ENCODE measurements at places on chromosomes 1 and 21.

- DNase-seq, result no peak
Observed at GRCh38 chr1:231057410-231057809, 17.4 kb upstream of the FAM89A start.

- no peak for DNase-seq
Observed at GRCh38 chr1:21560916-21561638, 51.9 kb downstream of the ALPL start.

- no peak for DNase-seq
Observed at GRCh38 chr1:119139857-119140176, 636 bp downstream of the WARS2 start.

- DNase-seq, result no peak
Observed at GRCh38 chr1:60059468-60059867, 14.1 kb downstream of the C1orf87 start.

DNA sequence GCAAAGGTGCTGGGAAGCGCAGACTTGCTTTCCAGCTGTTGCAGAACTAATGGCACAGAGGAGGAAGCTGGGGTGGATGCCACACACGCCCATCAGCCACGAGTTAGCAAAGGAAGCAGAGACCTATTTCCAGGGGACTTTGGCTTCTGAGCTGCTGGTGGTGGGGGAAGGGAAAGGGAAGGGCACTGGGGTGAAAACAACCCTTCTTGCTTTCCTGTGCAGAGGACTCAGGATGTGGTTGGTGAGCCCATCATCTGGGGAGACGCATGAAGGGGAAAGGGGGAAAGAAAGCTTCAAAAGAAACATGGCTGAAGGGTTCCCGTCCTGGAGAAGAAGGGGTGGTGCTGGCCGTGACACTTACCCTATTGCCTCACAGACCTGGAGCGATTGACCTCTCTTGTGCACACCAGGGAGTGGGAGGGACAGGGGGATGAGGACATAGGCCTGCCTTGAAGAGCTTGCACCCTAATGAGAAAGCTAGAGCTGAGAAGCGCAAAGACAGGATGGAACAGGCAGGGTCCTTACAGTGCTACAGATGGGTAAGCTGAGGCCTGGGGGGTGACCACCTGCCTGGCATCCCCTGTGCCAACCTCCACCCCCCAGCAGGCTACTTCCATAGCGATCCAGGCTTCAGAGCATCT lies 140.8 kb upstream of the RAB4A start:
- DNase-seq, result no peak

DNA sequence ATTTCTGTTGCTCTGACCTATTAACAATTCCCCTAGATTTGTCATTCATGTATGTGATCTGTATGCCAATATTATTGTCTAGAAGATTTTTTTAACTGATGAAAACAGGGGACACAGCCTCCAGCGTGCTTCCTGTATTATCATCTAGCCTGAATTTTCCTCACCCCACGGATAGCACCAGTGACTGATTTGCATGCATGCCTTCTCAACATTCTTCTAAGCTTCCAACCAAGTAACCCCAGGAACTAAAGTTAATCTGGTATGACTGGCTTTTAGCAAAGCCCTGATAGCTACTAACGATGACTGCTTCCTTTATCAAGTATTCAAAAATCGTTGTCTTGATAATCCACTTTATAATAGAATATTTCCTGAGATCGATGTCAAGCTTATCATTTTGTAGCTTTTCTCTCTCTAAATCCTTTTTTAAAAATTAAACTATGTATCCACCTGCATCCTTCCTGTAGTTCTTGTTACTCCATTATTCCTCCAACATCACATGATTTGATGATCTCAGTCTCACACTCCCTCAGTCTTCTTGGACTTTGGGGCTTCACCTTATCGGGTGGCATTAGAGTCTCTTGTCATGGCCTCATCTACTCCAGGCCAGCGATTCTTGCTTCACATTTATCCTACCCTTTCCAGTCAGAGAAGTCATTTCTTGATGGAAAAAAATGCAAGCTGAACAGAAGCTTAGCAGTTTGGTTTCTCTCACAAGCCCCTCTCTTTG lies 19.0 kb downstream of the BCAR3 start:
- DNase-seq, result no peak

- no peak for DNase-seq
Observed at GRCh38 chr1:167819849-167820683, 93.9 kb downstream of the ADCY10 start.

- no peak for DNase-seq
Observed at GRCh38 chr1:82269431-82269830, 468.7 kb downstream of the ADGRL2 start.

- no peak for DNase-seq
Observed at GRCh38 chr1:25107643-25108010, 124.7 kb downstream of the SYF2 start.

DNA sequence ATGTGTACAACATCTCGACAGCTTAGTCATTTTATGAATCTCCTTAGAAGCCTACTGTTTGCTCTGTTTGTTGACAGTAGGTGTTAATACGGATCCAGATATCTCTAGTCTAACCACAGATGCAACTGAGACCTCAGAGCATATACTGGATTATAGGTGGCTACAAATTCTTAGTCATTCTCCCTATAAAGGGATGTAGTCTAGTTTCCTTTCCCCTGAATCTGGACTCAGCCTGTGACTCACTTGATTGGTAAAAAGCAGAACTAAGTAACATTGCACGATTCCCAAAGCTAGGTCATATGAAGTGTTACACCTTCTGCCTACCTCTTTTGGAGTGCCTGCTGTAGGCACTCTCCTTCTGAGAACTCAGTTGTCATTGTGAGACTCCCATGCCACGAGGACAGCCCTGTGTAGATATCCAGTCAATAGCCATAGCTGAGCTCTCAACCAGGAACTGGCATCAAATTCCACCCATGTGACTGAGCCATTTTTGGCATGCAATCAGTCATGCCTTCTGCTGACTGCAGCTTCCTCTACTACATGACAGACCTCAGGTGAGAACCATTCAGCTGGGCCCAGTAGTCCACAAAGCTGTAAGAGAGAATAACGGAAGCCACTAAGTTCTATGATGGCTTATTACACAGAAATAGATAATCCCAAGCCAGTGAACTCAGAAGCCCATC lies 135.9 kb upstream of the CHRM3 start:
- DNase-seq, result no peak

GRCh38 chr1:27563341-27563590 lies 40.7 kb downstream of the AHDC1 start:
- DNase-seq, result no peak

DNA sequence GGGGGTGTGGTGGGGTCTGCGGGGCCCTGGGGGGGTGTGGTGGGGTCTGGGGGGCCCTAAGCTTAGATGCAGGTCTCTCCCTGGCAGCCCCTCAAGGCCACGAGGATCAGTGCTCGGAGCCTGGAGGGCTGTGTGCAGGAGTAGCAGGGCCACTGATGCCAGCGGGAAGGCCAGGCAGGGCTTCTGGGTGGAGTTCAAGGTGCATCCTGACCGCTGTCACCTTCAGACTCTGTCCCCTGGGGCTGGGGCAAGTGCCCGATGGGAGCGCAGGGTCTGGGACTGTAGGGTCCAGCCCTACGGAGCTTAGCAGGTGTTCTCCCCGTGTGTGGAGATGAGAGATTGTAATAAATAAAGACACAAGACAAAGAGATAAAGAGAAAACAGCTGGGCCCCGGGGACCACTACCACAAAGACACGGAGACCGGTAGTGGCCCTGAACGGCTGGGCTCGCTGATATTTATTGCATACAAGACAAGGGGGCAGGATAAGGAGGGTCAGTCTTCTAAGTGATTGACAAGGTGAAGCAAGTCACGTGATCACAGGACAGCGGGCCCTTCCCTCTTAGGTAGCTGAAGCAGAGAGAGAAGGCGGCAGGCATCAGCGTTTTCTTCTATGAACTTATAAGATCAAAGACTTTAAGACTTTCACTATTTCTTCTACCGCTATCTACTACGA lies 8.7 kb downstream of the RNF223 start:
- DNase-seq, result no peak

Data from DMS79 (cell line).